ENCODE measurements at places on chromosomes 2 and 18.

- DNase-seq = no peak
Observed at GRCh38 chr2:197168705-197169104, 141.9 kb downstream of the ANKRD44 start.

- no peak for DNase-seq
Observed at GRCh38 chr2:56871644-56872043, 687.9 kb downstream of the CCDC85A start.

DNA sequence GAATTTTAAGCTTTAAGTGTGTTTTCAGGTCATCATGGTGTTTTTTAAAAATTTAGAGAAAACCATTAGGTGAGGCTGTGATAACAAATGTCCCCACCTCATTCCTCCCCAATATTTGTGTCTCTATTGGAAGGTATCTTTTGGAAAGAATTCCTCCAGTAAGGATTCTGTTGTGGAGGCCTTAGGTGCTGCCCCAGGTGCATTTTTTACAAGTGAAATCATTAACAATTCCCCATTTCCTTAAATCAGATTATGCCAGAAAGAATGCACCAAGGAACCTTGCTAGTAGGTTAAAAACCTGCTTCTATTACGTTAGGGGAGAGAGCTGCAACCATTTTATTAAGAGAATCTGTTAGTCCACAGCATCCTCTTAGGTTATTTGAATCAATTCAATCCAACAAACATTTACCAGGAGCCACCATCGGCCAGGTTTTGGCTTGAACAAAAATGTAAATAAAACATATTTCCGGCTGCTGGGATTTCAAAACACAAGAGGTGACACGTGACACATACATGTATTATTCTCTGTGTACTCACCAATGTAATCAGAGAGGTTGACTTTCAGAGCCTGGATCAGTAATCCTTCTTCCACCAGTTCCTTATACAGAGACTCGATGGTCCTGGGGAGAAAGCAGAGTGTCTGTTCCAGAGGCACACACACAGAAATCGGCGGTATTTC is 112.5 kb upstream of the ASB18 start:
- DNase-seq = no peak

DNA sequence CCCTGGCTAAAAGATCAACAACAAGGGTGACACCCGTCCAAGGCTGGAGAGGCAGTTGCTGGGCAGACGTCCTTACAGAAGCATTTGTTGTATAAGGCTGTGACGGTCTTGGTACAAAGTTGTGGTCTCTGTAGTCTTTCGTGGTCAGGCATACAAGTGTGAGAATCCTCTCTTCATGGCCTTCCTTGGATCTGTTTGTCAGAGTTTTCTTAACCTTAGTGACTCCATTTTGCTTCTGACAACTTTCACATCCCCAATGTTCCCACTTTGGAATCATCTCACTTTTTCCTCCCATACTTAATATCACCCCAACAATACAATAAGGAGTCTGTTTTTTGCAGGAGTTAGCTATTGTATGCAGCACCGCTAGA is 72.7 kb upstream of the ZCCHC2 start:
- no peak for DNase-seq

DNA sequence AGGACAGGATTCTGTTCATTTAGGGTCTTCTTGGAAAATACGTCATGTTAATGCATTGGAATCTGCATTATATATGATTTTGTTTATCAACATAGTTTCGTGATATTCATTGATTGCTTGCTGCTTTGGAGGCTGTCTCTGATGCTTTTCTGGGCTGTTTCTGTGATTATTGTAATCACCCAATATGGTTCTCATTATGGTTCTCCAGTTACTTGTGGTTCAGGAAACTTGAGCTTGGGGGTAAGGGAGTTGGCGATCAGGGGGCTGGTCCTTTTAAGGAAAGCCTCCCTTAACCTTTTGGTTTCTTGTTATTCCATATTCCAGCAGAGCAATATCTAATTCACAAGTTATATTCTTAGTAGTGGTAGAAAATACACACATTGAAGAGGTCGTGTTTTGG is 17.4 kb upstream of the STON1 start:
- no peak for DNase-seq

DNA sequence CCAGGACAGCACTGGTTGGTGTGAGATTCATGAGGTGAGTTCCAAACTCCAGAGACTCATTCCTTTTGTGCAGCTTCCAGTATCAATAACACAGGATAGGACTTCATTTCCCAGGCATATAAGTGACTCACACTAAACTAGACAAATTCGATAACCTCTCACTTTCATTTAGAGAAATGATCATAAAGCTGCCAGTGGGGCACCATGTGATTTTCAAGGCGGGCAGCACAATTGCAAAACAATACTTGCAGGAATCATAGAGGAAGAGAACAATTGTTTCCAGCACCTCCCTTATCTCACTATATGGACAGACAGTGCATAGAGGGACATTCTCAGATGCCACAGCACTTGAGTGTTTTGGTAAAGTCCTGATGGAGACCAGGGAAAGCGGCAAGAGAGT is 31.3 kb upstream of the DNAH7 start:
- no peak for DNase-seq

DNA sequence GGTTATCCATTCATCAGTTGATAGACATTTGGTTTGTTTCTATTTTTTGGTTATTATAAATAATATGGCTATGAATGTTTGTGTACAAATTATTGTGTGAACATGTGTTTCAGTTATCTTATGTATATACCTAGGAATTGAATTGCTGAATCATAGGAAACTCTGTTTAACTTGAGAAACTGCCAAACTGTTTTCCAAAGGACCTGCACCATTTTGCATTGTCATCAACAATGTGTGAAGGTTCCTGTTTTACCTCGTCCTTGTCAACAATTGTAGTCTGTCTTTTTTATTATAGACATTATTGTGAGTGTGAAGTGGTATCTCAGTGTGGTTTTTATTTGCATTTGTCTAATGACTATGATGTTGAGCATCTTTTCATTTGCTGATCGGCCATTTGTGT is 17.1 kb downstream of the PDK1 start:
- no peak for DNase-seq

DNA sequence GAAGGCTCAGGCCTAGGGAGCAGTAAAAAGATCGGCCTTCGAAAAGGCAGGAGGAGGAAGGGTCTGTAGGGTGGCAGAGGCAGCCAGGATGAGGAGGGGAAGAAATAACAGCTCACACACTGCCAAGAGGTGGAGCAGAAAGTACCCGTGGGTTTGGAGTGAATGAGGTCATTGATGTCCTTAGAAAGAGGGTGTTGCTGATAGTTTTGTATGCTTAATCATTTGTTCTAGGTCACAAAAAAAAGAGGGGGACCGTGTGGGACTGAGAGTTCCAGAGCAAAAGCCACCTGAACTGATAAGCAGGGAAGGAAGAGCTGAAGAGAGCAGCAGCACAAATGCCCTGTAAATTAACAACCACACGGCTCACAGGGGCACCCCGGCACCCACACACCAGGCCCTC is 140.4 kb downstream of the FAM161A start:
- no peak for DNase-seq

- no peak for DNase-seq
Observed at GRCh38 chr2:32952761-32953476, 6.2 kb downstream of the LTBP1 start.

- DNase-seq = peak; percentile 74
Observed at GRCh38 chr2:150462770-150463169, 24.7 kb downstream of the RND3 start.

DNA sequence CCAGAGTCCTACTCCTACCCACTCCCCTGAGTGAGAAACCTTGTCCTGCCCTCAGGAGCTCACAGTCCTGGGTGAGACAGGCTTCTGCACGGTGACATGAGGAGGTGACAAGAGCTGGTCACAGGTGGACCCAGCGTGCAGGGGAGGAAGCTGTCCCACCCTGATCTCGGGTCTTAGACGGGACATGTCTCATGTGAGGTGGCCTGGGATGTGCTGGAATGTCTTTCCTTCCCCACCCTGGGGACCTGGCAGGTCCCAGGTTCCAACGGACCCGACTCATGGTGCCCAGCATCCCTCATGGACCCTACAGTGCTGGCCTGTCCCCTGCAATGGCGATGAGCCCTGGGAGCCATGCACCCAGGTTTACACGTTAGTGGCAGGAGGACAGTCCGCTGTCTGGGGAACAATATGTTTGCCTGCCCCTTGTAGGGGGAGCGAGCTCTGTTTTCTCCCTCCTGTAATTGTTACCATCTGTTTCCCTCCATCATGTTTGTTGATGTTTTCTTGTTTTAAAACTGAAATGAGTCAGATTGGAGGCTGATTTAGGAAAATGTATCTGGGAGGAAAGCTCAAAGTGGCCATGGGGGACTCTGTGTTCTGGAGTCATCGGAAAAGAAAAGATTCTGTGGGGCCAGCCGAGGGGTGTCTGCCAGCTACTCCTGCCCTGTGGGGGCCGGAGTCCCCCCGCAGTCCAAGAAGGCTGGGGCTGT is 238.1 kb downstream of the KLHL29 start:
- no peak for DNase-seq

GRCh38 chr2:168757223-168757622 is 45.2 kb upstream of the NOSTRIN start:
- DNase-seq = no peak

GRCh38 chr2:184523732-184524131 is 74.6 kb upstream of the ZNF804A start:
- DNase-seq = no peak

- no peak for DNase-seq
Observed at GRCh38 chr18:75475228-75475627, 47.7 kb upstream of the SMIM21 start.

DNA sequence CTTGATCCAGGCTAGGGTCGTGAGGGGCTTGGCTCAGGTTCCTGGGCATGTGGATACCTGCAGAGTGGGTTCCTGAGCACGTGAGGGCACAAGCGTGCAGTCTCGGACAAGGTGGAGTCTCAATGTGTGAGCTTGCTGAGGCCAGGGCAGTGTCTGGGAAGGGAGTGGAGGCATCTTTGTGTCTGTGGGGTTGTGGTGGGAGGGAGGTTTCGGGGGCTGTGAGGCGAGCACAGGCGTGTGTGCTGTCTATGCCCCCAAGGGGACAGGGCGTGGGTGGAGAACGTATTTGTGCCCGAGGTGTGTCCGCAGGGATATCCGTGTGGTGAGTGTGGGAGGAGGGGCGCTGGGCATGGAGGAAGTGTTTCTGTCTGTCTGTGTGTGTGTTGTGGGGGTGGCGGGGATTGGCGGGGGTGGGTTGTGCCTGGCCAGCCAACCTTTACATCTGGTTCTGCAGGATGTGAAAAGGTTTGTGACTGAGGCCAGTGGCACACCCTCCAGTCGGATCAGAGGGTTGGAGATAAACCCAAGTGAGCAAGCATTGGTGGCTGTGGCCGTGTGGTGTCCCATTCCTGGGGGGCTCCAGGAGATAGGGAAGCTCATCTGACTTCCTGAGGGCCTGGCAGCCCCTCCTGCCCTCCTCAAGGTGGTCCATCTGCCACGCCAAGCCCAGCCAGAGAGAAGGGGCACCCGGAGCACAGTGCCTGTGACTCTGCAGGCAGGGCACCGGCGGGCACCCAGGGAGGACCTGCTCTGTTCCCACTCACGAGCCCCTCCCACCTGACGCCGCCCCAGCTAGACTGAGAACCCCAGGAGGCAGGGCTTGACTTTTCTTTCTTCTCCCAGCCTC is 57.1 kb downstream of the ZFP36L2 start:
- DNase-seq = no peak

- no peak for DNase-seq
Observed at GRCh38 chr2:105309147-105309545, 20.4 kb downstream of the TGFBRAP1 start.

Measured in spinal cord (tissue), 10 donors.